ENCODE measurements at places on chromosomes 12 and 14.

GRCh38 chr14:56027916-56028712 lies 90.1 kb upstream of the PELI2 start:
- DNase-seq, result no peak
- no peaks in the 10 kb centered on the region for H3K36me3 ChIP-seq
- H3K27ac ChIP-seq, result no peak overlapping the region
- no peak overlapping the region for H3K4me3 ChIP-seq

GRCh38 chr14:23345987-23346692 lies 6.5 kb downstream of the SLC22A17 start:
- H3K4me3 ChIP-seq, result no peak overlapping the region
- no peaks in the 10 kb centered on the region for H3K27me3 ChIP-seq
- H3K27ac ChIP-seq, result no peak overlapping the region
- H3K36me3 ChIP-seq, result peaks cover 8% of the 10 kb centered on the region

DNA sequence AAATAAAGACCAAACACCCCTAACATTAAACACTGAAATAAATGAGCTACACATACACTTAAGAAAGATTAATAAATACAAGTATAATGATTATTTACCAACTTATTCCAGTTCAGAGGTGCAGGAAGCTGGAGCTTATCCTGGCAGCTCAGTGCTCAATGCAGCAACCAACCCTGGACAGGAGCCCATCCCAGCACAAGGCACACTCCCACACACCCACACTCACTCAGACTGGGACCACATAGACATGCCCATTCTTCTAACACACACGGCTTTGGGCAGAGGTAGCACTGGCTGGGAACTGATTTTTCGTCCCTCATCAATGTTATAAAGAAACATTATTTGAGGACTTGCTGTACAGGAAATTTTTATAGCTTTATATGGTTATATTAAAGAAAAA lies 797.4 kb downstream of the RPS29 start:
- no peaks in the 10 kb centered on the region for H3K27me3 ChIP-seq
- no peaks in the 10 kb centered on the region for H3K4me1 ChIP-seq
- H3K27ac ChIP-seq, result no peak overlapping the region
- no peak for DNase-seq

GRCh38 chr14:56794088-56794556 lies 16.2 kb downstream of the OTX2 start:
- H3K4me3 ChIP-seq, result no peak overlapping the region
- no peak for DNase-seq
- H3K27ac ChIP-seq, result no peak overlapping the region
- H3K36me3 ChIP-seq, result no peaks in the 10 kb centered on the region

- no peaks in the 10 kb centered on the region for H3K27me3 ChIP-seq
- H3K27ac ChIP-seq, result no peak overlapping the region
- DNase-seq, result no peak
- no peaks in the 10 kb centered on the region for H3K4me1 ChIP-seq
- H3K4me3 ChIP-seq, result no peak overlapping the region
These were observed 457.7 kb upstream of the SYT1 start for GRCh38 chr12:78406828-78407227.

DNA sequence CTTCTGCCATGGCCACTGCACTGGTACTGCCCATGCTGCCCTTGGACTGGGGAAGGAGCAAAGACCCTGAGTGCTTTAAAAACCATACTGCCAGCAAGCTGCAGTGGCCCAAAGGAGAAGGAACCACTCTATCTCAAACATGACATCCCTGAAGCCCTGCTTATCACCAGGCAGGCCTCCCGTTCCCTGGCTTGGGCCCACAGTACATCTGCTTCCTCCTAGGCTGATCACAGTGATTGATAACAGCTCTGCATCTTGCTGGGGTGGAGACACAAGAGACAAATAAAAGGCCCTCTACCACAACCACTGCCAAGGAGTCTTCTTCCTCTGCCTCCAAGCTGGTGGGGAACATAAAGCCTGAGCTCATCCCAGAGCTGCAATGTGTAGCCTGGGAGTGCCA lies 567.5 kb downstream of the TRHDE start:
- no peaks in the 10 kb centered on the region for H3K36me3 ChIP-seq
- H3K4me1 ChIP-seq, result no peaks in the 10 kb centered on the region
- no peak overlapping the region for H3K4me3 ChIP-seq
- no peak for DNase-seq

DNA sequence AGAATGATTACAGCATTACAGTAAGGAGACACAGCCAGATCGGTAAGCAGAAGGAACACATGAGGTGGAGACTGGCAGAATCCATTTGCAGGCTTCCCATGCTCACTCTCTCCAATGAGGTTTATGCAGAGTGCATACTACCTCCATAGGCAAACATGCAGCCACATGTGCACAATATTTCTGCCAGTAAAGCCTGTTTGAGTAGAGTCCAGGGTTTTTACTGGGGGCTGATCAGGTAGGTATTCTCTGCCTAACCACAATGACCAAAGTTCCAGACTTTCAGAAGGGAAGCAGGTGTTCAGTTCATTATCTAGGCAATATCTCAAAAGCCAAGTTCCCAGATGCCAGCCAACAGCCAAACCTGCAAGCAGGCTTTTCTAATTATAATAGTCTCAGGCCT lies 31.1 kb downstream of the INTS13 start:
- no peaks in the 10 kb centered on the region for H3K4me1 ChIP-seq
- DNase-seq, result no peak
- H3K4me3 ChIP-seq, result no peak overlapping the region

DNA sequence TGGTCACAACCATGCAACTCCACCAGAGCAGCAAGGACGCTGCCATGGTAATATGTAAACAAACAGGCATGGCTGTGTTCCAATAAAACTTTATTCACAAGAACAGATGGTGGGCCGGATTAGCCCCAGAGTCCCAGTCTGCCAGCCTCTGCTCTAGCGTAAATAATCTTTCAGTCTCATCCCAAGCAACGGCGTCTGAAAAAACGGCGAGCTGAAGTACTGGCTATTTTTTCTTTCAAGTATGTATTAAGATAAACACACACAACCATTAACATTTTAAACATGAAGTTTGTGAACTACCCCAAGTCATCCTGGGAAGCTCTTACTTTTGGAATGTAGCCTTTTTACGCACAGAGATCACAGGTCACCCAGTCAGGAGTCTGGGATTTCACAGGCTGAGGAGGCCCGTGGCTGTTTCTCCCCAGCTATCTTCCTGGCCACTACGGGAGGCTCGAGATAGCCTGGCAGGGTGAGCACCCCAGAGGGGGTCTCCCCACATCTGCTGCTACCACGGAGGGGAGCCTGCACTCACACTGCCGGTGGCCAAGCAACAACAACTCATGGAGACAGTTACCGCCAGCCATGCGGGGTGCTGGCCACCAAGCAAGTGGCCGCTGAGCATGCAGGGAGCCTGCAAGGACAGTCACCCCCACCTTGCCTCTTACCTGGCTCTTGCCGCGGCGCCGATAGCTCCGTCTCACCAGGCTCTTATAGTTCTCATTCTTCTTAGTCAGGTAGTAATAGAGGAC lies 124.6 kb downstream of the RFLNA start:
- DNase-seq, result no peak
- H3K4me1 ChIP-seq, result no peaks in the 10 kb centered on the region
- peaks cover 61% of the 10 kb centered on the region for H3K36me3 ChIP-seq
- no peak overlapping the region for H3K27ac ChIP-seq

GRCh38 chr12:113230315-113231234 lies 9.3 kb downstream of the TPCN1 start:
- peaks cover 20% of the 10 kb centered on the region for H3K4me1 ChIP-seq
- no peak overlapping the region for H3K4me3 ChIP-seq
- H3K27me3 ChIP-seq, result no peaks in the 10 kb centered on the region
- peaks cover 14% of the 10 kb centered on the region for H3K36me3 ChIP-seq
- DNase-seq, result no peak
- H3K27ac ChIP-seq, result no peak overlapping the region

DNA sequence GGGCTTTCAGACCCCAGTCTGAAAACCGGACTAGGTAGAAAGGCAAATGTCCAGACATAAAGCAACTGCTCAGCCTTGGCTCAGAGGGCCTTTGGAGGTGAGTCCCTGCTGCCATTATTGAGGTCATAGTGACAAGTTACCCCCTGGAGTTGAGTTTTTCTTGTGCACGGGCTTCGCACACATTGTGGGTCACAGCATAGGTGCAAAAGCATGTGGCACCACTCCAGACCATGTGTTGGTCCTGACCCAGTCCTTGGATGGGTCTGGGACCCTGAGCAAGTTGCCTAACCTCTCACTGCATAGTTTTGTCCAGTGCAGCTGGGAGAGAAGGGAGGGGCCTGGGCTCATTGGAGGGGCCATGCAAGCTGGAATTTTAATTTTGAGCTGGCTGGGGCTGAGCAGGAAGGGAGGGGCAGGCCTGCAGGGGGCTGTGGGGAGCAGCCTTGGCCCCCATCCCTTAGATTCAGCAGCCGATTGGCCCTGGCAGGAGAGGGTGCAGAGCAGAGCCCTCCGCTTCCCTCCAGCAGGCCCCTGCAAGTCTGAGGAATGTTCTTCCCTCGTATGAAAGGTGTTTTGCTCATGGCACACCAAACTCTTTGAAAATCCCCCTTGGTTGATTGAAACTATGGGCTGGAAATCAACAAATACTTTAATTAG lies 4.2 kb upstream of the KRT5 start:
- no peak overlapping the region for H3K4me3 ChIP-seq
- no peaks in the 10 kb centered on the region for H3K27me3 ChIP-seq
- DNase-seq, result no peak
- no peak overlapping the region for H3K27ac ChIP-seq

DNA sequence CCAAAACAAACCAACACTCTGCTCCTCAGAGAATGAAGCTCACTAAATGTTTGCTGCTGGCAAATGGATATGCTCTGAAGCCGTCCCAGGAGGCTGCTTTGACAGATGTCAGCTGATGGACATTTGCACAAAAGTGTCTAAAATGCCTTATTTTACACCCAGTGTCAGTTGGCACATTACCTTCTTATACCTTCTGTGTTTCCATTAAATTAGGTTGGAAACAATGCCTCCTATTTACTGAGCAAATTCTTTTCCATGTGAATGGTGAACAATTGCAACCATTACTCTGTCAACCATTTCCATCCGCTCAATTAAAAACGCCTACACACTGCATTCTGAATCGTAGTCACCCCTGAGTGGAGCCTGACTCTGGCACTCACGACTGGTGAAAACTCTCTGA lies 1679.9 kb upstream of the FLRT2 start:
- no peak overlapping the region for H3K27ac ChIP-seq
- no peak overlapping the region for H3K4me3 ChIP-seq
- H3K36me3 ChIP-seq, result no peaks in the 10 kb centered on the region
- H3K4me1 ChIP-seq, result no peaks in the 10 kb centered on the region

DNA sequence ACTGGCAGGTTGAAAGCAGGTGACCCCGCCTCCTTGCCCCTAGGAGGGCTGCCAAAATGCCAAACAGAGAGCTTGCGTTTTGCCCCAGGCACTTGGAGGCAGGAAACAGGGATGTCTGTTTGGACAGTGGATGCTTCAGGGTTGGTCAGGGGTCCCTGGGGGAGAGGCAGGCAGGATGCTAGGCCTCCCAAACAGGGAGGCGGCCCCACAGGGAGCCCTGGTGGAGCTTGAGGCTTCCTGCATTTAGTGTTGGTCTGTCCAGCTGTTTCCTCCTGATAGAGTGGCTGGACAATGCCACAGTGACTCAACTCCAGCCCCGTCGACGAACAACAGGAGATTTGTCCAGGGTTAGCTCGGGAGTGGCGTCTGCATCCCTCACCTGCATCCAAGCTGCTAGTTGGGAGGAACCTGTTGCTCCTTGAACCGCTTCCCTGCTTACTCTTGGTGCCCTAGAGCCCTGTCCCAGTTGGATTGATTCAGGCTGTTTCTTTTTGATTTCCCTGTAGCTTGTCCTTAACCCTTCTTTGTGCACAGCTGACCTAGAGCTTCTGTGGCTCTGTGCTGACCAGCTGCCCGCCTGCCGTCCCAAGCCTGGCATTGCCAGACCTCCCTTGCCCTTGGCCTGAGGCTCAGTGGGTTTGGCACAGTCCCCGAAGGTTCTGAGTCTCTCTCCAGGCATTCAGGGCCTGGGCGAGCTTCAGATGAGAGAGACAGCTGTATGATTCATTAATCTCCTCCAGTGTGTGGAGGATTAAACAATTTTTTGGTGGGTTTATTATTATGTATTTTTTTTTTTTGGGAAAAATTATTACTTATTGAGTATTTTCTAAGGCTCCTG lies 45.9 kb downstream of the TSPAN9 start:
- H3K4me1 ChIP-seq, result peaks cover 2% of the 10 kb centered on the region
- H3K4me3 ChIP-seq, result no peak overlapping the region
- no peaks in the 10 kb centered on the region for H3K27me3 ChIP-seq
- H3K27ac ChIP-seq, result no peak overlapping the region

- no peak for DNase-seq
- H3K27ac ChIP-seq, result no peak overlapping the region
- H3K27me3 ChIP-seq, result no peaks in the 10 kb centered on the region
- no peaks in the 10 kb centered on the region for H3K4me1 ChIP-seq
- H3K4me3 ChIP-seq, result no peak overlapping the region
- no peaks in the 10 kb centered on the region for H3K36me3 ChIP-seq
These were observed 53.0 kb upstream of the FUT8 start for GRCh38 chr14:65359503-65359902.

- H3K27me3 ChIP-seq, result no peaks in the 10 kb centered on the region
- H3K4me1 ChIP-seq, result peaks cover 4% of the 10 kb centered on the region
These were observed 98.5 kb downstream of the ADGRD1 start for GRCh38 chr12:131052063-131052781.

DNA sequence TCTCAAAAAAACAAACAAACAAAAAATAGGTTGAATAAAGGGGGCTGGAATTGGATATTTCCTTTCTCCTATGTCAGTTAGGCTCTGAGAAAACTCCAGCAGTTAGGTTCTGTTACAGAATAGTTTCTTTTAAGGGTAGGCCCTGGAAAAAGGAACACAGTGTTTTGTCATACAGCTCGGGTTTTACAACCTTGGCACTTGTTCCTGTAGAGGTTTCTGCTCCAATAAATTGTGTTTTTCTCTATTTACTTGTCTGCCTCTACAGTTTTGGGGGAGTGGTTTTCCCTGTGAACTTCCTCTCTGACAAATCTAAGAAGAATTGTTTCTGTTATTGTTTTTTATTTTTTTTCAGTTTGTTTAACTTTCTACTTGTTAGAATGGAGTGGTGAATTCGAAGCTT lies 167.6 kb downstream of the ACSS3 start:
- H3K27me3 ChIP-seq, result no peaks in the 10 kb centered on the region
- no peak overlapping the region for H3K4me3 ChIP-seq
- no peaks in the 10 kb centered on the region for H3K36me3 ChIP-seq

DNA sequence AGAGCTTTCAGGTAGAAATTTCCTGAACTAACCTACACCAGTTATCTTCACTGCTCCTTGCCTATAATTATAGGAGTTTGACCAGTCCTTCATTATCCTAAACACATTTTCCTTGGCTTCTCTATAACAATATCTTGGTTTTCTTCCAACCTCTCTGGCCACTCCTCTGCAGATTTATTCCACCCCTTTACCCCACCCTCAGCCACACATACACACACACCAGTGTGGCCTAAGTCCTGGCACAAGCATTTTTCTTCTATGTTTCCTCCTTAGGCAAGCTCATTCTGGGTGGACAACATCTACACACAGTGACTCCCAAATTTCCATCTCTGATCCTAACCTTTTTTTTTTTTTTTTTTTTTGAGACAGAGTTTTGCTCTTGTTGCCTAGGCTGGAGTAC lies 25.1 kb downstream of the CDK17 start:
- DNase-seq, result no peak
- no peaks in the 10 kb centered on the region for H3K36me3 ChIP-seq
- no peak overlapping the region for H3K4me3 ChIP-seq

- H3K36me3 ChIP-seq, result no peaks in the 10 kb centered on the region
- no peak for DNase-seq
- no peaks in the 10 kb centered on the region for H3K27me3 ChIP-seq
- H3K27ac ChIP-seq, result no peak overlapping the region
These were observed 16.0 kb upstream of the LUM start for GRCh38 chr12:91127306-91127705.

GRCh38 chr12:124493809-124494750 lies 73.3 kb downstream of the NCOR2 start:
- no peaks in the 10 kb centered on the region for H3K27me3 ChIP-seq
- H3K4me1 ChIP-seq, result no peaks in the 10 kb centered on the region
- no peak overlapping the region for H3K27ac ChIP-seq

All from neuronal stem cell (in vitro differentiated cells).